ENCODE measurements at places on chromosomes 6 and 20. TPM values are rescaled to one million over a fixed set of nuclear protein-coding genes. Genes with fewer than 3 reads are reported as not detected.
A peak's percentile ranks its signal among the peaks of the same experiment; 100 is the strongest.

DNA sequence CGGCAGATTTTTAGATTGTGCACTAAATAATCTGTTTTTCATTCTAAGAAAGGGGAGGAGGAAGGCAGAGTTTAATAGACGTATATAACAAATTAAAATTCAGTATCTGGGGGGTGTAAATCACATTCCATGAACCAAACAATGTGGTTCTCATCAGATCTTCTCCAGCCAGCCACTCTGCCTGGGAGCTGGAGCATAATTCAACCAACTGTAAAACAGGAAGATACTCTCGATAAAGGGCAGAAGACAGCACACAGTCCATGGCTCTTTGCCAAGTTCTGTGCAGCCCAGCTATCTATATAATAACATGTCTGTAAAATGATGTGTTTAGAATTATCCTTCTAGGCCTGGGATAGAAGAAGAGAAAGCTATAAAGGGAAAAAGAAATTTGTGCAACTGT, 289.9 kb upstream of the ZFP64 start:
- DNase-seq: no peak
- no peak overlapping the region for H3K4me3 ChIP-seq
- no peak overlapping the region for H3K27ac ChIP-seq
- H3K36me3 ChIP-seq: no peaks in the 10 kb centered on the region
- no peaks in the 10 kb centered on the region for H3K4me1 ChIP-seq

GRCh38 chr6:38492031-38492430, 147.7 kb downstream of the BTBD9 start:
- H3K27ac ChIP-seq: no peak overlapping the region
- DNase-seq: no peak

GRCh38 chr6:33505548-33506370, 51.4 kb downstream of the ZBTB9 start:
- H3K27me3 ChIP-seq: no peaks in the 10 kb centered on the region
- H3K4me1 ChIP-seq: no peaks in the 10 kb centered on the region
- no peak overlapping the region for H3K27ac ChIP-seq
- H3K4me3 ChIP-seq: no peak overlapping the region
- DNase-seq: no peak

DNA sequence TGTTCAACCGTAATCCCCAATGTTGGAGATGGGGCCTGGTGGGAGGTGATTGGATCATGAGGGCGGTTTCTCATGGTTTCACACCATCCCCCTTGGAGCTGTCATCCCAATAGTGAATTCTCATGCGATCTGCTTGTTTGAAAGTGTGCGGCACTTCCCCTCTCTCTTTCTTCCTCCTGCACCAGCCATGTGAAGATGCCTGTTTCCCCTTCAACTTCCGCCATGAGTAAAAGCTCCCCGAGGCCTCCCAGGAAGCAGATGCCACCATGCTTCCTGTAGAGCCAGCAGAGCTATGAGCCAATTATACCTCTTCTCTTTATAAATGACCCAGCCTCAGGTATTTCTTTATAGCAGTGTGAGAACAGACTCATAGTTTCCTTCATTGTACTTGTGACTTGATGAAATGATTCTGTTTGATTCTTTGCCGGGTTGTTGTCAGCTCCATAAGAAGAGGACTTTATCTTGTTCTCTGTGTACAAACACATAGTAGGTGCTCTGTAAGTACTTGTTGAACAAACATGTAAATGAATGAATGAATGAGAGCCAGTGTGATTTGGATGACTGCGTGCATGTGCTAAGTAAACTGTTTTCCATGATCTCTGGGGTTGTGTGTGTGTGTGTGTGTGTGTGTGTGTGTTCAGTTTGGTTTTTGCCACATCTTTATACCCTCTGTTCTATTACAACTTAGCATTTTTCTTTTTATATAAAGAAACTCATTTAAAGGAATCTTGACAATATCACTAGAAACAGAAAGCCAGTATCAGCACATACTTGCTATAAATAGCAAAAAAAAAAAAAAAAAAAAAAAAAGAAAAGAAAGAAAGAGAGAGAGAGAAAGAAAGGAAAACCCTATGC, 22.5 kb upstream of the PTGIS start:
- no peak overlapping the region for H3K4me3 ChIP-seq
- H3K27ac ChIP-seq: peak overlapping the region; percentile 48
- DNase-seq: no peak
- no peaks in the 10 kb centered on the region for H3K4me1 ChIP-seq
- H3K27me3 ChIP-seq: no peaks in the 10 kb centered on the region

Gene TAAR8
- total RNA-seq: not detected

Data from breast epithelium (tissue), 4 donors.